Left renal pelvis (tissue), 4 donors: ENCODE measurements at places on chromosomes 4 and X. TPM values are rescaled to one million over a fixed set of nuclear protein-coding genes. Genes with fewer than 3 reads are reported as not detected.
A peak's percentile ranks its signal among the peaks of the same experiment; 100 is the strongest.

The NPY2R gene
- polyA plus RNA-seq, result 0.93 TPM

DNA sequence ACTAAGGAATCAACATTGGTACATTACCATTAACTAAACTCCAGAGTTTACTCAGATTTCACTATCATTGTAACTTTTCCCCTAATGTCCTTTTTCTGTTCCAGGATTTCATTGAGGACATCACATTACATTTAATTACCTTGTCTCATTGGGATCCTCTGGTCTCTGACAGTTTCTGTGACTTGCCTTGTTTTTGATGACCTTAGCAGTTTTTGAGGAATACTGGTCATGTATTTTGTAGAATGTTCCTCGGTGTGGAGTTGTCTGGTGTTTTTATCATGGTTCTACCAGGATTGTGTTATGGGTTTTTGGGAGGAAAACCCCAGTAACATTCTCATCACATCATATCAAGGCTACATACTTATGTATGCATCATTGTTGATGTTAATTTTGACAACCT lies 95.6 kb upstream of the TBC1D9 start:
- no peak for DNase-seq

The F9 gene
- not detected for polyA plus RNA-seq

GRCh38 chr4:26326791-26327190 lies 6.0 kb downstream of the RBPJ start:
- DNase-seq, result no peak

DNA sequence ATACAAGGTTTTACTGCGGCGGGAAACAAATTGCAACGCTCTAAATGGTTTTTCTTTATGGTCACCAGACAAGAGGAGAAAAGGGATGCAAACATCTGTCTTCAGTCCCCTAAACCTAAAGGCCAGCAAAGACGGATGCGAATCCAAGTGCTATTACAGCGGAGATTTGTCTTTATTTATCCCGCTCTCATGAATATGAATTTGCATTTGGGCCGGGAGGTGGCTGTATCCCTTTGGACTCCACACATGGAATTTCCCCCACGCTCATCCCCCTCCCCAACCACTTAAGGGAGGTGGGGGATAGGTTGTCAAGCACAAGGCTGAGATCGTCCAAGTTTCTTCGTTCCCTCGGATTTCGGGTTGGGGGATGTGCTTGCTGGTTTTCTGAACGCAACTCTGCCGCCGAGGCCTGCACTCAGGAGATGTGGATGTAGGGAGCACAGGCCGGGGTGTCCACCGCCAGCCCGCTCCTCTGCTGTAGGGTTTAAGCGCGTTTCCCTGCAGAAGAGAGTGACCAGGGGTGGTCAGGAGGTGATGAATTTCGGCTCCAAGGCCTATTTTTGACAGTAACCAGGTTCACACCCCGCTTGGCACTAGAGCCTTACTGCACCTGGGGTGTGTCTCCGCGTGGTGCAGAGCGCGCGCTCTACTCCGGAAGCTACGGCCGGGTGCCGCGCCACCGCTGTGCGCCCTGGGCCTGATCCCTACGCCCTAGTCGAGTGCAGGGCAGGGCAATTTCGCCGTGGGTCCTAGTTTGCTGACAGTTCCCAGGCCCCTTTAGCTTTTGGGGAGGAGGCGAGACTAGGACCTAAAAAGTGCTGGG lies 2.3 kb upstream of the PHOX2B start:
- no peak for DNase-seq

DNA sequence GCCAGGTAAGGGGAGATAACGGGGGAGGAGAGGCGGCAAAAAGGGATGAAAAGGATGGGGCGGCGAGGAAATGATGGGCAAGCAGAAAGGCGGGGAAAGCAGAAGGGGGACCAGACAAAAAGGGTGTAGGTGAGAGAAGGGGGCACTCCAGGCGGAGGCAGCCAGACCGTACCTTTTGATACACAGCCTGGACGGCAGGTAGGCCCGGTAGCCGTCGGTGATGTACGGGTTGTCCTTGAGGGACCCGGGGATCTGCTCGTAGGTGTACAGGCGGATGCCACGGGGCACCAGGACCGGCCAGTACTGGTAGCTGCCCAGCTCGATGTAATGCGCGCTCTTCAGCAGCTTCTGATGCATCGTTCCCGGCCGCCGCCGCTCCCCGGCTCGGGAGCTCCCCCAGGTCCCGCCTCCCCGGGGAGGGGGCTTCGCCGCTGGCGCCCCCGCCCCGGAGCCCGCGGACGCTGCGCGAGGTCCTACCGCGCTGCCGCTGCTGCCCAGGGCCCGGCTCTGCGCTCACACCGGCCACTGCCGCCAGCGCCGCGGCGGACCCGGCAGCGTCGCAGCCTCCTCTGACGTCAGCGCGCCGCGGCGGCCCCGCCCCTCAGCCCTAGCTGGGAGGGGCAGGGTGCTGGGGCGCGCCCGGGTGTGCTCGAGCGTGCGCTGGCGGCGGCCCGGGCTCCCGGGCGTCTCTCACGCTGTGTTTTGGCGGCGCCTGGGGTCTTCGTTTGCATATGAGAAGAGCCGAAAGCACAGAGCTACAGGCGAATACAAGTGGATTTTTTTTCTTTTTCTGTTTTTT lies at the start of gene PAQR3:
Gene PAQR3 (minus strand): TSS at position 571 of the 799 bp plus-strand sequence. CDS start 214 bp downstream, at position 357.
- peak; percentile 48 for DNase-seq

GRCh38 chr4:158131027-158131426 lies 41.8 kb downstream of the GASK1B start:
- no peak for DNase-seq

The GABRE gene
- polyA plus RNA-seq, result 5.9 TPM

The CXorf49 gene
- polyA plus RNA-seq, result not detected

DNA sequence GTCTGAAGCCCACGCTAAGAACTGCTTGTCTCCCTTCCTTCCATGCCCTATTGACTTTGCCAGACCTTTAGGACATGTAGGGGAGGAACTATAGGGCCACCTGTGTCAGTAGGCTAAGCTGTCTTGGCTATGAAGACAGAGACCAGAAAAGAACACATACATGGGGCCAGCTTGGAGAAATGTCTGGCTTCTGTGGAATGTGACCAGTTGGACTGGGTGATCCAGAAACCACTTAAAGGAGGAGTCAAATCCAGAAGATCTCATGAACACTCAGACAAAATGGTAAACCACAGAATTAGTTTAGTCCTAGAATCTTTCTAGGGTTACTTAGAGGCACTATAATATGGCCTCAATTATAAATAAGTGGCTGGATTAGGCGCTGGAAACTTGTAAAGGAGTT lies 42.0 kb downstream of the PHKA2 start:
- no peak for DNase-seq

- no peak for DNase-seq
Measured at GRCh38 chr4:1238676-1239000, 10.3 kb downstream of the CTBP1 start.

- no peak for DNase-seq
Measured at GRCh38 chr4:13445841-13446790, 38.0 kb downstream of the RAB28 start.

The PHKA1 gene
- 6.1 TPM for polyA plus RNA-seq

GRCh38 chrX:104488811-104489210 lies 77.2 kb upstream of the IL1RAPL2 start:
- DNase-seq, result no peak

DNA sequence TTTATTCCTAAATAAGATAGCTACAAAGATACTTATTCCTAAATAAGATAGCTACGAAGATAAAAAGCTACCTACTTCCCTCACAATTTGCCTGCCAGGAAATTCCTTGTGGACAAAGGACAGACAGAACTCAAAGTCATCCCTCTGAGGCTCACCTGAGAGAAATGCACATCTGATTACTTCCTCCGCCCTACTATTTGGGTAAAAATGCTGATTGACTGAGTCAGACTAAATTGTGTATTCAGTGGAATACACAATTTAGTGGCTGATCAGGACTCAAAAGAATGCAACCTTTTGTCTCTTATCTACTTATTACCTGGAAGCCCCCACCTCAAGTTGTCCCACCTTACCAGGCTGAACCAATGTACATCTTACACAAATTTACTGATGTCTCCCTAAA lies 10.3 kb upstream of the MAGEB16 start:
- DNase-seq, result no peak

The VCX3A gene
- not detected for polyA plus RNA-seq

The FAM236B gene
- not detected for polyA plus RNA-seq

DNA sequence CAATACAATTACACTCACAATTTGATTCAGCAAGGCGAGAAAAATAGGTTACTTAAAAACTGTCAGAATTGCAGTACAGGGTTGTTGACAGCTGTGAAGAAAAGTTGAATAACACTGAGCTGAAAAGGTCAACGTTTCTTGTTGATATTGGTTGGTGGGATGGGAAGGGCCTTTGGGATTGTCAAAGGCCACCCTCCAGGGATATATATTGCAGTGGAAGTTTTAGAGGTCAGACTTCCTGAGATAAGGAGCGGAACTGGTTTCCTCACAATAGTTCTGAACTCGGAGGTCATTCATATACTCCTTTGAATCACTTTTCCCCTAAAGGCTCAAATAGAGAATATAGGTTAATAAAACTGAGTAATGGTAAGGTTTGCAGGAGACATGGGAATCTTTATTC lies 417.2 kb downstream of the RAPGEF2 start:
- no peak for DNase-seq

DNA sequence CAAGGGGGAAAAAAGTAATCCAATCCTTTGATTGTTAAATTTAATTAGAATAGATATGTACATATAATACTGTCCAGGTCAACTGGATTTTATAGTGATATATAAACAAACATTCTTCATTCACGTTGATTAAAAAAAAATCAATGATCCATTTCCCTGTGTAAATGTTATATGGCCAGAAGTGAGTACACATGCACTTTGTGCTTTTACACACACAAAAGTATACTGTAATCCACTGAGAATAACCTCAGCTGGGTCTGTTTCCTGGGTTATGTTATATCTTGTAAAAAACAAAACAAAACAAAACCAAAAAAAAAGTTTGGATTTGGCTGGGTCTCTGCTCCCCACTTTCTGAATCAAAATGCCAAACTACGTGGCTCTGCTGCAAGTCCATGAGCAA lies 51.7 kb downstream of the WFS1 start:
- no peak for DNase-seq

The MXRA5 gene
- 11.2 TPM for polyA plus RNA-seq

GRCh38 chr4:90536408-90536807 lies 409.2 kb downstream of the CCSER1 start:
- no peak for DNase-seq

The OFD1 gene
- 51.4 TPM for polyA plus RNA-seq

- DNase-seq, result no peak
Measured at GRCh38 chr4:105306820-105307219, 160.1 kb downstream of the TET2 start.

The VSIG1 gene
- polyA plus RNA-seq, result 1.3 TPM

GRCh38 chr4:29295280-29295679 lies 1424.9 kb upstream of the PCDH7 start:
- no peak for DNase-seq

GRCh38 chr4:13298655-13299054 lies 185.5 kb downstream of the RAB28 start:
- no peak for DNase-seq

- DNase-seq, result no peak
Measured at GRCh38 chr4:5021546-5021945, 2.3 kb upstream of the CYTL1 start.

DNA sequence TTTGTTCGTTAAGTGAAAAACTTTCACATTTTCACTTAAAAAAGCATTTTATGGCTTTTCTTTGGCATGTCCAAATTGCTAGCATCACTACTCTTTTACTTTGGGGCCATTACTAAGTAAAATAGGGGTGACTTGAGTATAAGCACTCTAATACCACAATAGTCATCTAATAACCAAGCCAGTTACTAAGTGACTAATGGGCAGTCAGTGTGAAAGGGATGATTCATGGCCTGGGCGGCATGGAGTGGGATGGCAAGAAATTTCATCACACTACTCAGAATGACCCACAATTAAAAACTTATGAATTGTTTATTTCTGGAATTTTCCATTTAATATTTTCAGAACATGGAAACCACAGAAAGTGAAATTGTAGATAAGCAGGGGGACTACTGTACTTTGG lies 60.9 kb downstream of the BMP15 start:
- no peak for DNase-seq

The SRPX gene
- 92.1 TPM for polyA plus RNA-seq

DNA sequence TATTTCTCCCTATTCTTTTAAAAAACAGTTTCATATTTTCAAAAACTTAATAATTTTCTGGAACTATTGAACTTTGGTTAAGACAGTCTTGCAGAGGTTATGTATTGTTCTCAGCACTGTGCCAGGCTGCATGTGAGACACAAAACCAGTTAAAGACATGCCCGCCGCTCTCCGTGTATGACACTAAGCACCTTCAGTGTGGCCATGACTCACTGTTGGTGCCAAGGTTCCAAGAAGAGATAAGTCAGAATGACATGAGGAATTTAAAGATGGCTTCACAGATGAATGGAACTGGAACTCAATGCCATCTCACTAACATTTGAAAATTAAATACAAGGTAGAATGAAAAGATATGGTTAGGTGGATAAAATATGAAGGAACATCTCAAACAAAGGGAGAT lies 525.5 kb upstream of the ZFP42 start:
- no peak for DNase-seq

- DNase-seq, result no peak
Measured at GRCh38 chr4:73990988-73991741, 3.2 kb upstream of the PPBP start.

GRCh38 chr4:52966781-52967180 lies 104.7 kb downstream of the RASL11B start:
- DNase-seq, result no peak

DNA sequence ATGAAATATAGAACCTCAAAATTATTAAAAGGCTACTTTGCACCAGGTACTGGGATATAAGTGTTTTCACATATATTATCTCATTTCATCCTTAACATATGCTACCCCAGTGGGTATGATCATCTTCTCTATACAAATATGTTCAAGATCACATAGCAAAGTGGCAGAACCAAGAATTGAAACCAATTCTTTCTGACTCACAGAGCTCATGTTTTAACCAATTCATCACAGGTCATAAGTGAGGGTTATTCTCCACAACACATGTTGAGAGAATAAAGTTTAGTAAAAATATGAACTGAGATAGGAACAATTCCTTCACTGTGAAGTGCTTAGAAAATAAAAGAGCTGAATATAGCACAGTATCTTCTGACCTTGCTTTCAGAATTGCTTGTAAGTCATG lies 442.9 kb upstream of the RASGEF1B start:
- no peak for DNase-seq

The CORIN gene
- 6.6 TPM for polyA plus RNA-seq

DNA sequence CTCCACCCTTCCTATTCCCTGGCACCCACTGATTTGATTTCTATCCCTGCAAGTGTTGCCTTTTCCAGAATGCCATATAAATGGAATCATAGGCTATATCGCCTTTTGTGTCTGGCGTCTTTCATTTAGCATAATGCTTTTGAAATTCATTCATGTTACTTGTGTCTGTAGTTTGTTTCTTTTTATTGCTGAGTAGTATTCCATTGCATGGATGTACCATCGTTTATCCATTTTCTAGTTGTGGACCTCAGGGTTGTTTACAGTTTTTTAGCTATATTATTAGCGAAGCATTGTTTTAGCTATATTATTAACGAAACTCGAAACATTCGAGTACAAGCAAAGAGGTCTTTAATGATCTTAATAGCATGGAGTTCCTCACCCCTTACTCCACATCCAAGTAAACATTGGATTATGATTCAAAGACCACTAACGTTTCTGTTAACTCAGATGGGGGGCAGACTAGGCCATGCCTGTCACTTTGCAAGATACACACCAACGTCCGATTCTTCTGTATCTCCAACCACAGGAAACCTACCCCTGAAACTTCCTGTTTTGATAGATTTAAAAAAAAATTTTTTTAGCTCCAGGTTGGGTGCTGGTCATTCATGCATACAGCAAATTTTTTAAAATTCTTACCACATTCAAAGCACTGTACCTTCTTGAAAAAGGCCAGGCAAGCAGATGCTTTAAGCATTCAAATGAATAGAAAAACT lies 1.1 kb downstream of the DCK start:
- no peak for DNase-seq

The ERAS gene
- polyA plus RNA-seq, result not detected

GRCh38 chr4:97142410-97142809 lies 1000.9 kb downstream of the STPG2 start:
- DNase-seq, result no peak
